ENCODE measurements at places on chromosomes 3 and 15.

- no peak for DNase-seq
Measured at GRCh38 chr3:81713031-81713430, 48.4 kb downstream of the GBE1 start.

- no peak for DNase-seq
Measured at GRCh38 chr15:39417366-39418134, 163.3 kb upstream of the THBS1 start.

GRCh38 chr3:108150200-108150599 is 59.4 kb upstream of the CD47 start:
- no peak for DNase-seq

DNA sequence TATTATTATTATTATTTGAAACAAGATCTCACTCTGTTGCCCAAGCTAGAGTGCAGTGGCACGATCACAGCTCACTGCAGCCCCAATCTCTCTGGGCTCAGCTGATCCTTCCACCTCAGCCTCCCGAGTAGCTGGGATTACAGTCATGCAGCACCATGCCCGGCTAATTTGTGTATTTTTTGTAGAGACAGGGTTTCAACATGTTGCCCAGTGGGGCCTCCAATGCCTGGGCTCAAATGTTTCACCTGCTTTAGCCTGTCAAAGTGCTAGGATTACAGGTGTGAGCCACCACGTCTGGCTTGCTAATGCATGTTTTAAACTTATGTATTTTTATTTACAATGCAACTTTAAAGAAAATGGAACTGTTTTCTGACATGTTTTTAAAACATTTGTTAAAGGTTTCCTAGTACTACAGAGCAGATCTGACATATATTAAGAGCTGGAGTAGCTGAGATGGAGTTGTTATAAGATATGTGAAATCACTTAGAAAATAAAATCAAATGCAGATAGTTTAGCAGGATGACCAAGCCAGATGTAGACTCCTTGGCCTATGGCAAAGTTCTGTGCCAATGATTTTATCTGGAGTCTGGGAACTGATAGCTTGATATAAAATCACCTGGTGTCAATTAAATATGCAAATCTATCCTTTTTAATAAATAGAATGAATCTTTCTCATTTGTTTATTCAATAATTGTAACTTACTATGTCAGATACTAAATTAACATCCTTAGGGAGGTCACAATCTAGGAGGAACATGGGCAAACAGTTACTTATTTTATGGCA is 310.1 kb upstream of the NAALADL2 start:
- no peak for DNase-seq

GRCh38 chr15:41690636-41691035 is 30.4 kb downstream of the MGA start:
- no peak for DNase-seq

DNA sequence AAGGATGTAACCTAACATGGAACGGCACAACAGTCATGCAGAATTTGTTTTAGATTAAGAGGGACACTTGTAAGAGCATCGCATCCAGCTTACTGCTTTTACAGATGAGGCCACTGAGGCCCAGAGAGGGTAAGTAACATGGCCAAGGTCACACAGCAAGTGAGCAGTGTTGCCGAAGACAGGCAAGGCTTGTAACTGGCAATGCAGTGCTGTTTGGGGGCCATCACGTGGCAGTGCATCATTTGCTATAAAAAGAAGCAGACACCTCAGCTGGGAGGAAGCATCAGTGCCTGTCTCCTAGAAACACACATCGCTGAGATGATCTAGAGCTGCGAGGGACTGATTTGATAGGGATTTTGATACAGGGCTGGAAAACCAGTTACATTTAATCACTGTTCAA is 108.2 kb upstream of the PROK2 start:
- DNase-seq, result no peak

- DNase-seq, result no peak
Measured at GRCh38 chr3:76820481-76820880, 219.4 kb upstream of the ROBO2 start.

DNA sequence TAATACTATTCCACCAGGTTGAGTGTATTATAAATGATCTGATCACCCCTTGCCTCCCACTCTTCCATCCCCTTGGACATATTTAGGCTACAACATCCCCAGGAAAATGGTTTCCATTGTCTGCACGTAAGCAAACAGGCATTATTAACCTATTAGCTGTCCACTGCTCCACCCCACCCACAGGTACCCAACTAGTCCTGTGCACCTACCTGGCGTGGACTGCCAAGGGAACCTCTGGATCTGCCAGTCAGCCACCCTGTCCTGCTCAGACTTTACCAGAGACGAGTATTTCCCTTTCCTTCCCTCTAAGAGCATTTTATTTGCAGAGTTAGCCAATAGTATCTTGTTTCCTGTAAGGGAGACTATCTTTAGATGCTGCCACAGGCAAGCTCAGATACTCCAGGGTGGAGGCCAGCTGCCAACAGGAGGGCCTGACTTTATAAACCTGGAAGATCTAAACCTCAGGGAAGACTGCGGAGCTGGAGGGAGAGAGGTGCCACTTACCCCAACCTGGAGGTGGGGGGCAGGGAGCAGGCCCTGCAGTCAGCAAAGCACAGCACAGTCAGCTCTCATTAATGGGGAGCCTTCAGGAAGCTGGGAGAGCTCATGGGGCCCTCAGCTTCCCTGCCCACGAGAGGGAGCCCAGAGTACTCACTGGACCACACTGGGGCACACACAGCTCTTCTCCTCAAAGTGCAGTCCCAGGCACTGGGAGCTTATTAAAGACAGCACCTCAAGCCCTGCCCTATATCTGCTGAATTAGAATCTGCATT is at the start of gene CX3CR1:
CX3CR1 (minus strand) TSS at position 292 of the 773 bp plus-strand sequence. CDS start 13,527 bp downstream, outside the sequence.
- no peak for DNase-seq

DNA sequence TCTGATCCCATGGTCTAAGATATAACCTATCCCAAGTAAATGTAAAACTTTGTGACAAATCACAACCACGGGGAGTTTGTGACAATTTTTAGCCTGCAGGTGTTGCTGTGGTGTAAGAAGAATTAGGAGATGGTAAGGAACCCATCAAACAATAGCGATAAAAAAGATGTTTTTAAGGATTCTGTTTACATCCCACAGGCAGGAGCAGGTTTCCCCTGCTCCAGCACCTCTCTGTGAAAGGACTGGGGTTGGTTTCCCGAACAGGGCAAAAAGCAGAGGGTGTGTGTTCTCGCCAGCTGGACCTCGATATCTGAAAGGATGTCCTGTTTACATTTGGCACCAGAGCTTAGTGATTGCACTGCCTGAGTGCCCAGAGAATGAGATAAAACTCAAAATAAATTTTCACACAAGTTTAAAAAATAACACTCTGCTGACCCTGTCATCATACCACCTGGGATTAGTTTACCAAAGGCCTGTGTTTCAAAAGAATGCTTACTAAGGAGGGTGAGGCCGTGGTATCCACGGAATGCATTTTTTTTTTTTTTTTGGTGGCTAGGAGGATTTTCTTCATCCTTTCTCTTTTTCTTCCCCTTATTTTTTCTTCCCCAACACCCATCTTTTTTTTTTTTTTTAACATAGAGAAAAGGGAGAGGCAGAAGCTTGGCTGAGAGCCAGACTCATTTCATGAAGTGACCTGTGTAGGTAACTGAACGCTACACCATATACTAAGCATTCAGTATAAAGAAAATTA is 151.8 kb upstream of the DPH6 start:
- DNase-seq, result no peak

GRCh38 chr3:97970956-97971620 is 1.1 kb downstream of the RIOX2 start:
- no peak for DNase-seq

GRCh38 chr3:100548053-100548452 is 55.6 kb downstream of the TMEM45A start:
- no peak for DNase-seq

GRCh38 chr3:175192536-175192935 is 333.4 kb downstream of the NAALADL2 start:
- DNase-seq, result no peak

DNA sequence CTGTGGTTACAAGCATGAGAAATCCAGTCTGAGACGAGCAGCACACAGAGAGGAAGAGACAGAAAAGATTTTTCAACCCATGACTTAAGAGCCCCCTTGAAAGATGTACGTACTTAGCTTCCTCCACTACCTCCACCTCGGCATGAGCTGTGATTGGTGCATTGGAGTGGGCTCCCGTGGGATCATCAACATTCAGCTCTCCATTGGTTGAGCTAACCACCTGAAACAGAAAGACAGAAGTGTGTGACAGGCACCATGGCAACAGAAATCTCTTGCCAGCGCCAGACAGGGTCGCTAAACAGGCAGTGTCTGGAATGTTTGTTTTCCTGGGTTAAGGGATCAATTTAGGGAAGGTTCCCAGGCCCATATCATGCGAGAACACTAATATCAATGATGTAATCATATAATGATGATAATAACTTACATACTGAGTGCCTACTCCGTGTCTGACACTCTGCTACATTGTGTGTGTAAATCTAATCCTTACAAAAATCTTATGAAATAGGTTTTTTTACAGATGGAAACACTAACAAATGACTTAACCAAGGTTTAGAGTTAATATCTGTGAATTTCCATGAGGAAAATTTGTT is 17.5 kb upstream of the PPIB start:
- no peak for DNase-seq

DNA sequence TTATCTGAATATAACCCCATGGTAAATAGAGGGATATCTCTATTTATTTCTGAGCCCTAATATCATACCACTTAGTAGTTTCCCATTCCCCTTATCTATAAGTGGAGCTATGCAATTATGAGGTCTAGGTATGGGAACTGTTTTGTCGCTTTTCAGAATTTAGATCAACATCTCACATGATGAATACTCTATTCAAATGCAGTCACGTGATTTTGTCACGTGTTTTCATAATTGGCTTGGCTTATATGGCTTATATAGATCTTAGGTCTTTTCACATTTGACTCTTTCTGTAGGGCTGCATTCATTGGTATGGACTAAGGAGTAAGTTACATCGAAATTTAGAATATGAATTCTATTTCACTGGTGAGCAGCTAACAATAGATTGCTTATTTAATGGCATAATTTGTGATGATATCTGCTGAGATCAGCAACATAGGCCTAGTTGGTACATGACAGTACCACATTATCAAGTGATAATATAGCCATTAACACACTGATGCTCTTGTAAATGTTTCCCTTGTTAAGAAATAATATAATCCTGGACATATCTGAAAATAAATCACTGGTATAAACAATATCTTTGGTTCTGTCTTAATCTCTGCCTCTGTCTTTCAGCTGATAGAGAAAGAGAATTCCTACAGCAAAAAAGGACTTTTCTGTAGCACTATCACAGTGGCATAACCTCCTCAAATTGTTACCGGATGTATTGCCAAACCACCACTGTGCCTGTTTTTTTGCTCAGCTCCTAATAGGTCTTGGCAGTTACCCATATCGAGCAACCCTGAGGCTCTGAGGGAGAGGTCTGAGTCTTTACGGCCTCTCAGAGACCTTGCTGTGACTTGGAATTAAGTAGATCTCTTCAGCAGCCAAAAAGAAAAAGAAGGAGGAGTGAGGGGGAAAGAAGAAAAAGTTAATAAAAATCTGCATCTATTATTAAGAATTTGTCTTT is 357.1 kb downstream of the ZPLD1 start:
- DNase-seq, result no peak

- DNase-seq, result no peak
Measured at GRCh38 chr3:114449271-114450007, 155.6 kb downstream of the TIGIT start.

DNA sequence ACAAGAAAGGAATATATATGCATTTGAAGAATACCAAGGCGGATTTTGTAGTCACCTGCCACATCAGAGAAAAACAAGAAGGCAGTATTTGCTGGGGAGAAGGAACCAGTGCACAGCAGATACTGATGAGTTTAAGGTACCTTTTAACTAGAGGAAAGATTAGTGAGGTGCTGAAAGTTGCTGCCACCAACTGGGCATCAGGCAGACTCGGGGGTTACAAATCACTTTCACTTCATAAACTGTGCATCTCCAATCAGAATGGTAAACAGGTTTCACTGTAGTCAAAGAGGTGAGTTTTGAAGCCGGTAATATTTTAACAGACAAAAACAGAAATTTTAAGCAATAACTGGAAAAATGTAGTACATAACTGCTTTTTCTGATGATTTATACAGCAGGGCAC is 4.1 kb downstream of the FBN1 start:
- DNase-seq, result no peak

GRCh38 chr3:159586571-159587202 is 401.9 kb upstream of the IL12A start:
- no peak for DNase-seq

- DNase-seq, result no peak
Measured at GRCh38 chr3:66386011-66386924, 114.6 kb downstream of the LRIG1 start.

DNA sequence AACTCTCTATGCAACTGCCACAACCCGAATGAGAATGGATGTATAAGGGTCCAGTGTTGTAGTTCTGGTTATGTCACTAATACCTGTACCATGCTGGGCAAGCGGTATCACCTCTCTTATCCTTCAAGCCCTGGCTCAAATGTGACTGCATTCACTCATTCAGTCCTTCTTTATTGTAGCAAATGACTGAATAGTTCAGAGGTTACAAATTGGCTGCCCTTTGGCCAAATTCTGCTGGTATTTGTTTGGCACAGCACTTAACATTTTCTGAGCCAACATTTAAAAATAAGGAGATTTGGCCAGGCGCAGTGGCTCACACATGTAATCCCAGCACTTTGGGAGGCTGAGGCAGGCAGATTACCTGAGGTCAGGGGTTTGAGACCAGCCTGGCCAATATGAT is 47.5 kb downstream of the DLEC1 start:
- DNase-seq, result no peak

DNA sequence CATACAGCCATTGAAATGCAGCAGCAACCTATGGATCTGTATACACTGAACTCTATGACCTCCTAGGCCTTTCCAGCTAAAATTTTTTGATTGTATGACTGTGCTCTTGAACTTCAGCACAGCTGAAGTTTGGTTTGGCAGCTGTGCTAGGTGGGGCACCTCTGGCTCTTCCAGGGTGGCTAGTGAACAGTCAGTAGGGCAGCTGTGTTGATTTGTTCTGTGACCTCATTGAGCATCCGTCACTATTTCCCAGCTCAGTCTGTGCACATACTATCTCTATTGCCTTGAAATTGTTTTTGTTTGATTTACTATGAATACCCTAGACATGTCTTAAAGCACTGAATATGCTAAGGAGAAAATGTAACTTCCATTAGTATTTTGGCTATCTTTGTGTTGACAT is 363.2 kb upstream of the NAALADL2 start:
- DNase-seq, result no peak

GRCh38 chr3:4739289-4740236 is 239.7 kb upstream of the BHLHE40 start:
- DNase-seq, result no peak

GRCh38 chr3:172179680-172180399 is 140.5 kb downstream of the FNDC3B start:
- DNase-seq, result no peak

GRCh38 chr3:13500133-13500885 is 20.2 kb downstream of the HDAC11 start:
- no peak for DNase-seq
